ENCODE measurements at places on chromosomes 5 and 9. TPM values are rescaled to one million over a fixed set of nuclear protein-coding genes. Genes with fewer than 3 reads are reported as not detected.
A peak's percentile ranks its signal among the peaks of the same experiment; 100 is the strongest.

- DNase-seq, result no peak
Measured at GRCh38 chr9:105697871-105698270, 3.5 kb downstream of the TMEM38B start.

GRCh38 chr5:82019342-82020138 is 47.7 kb downstream of the ATG10 start:
- DNase-seq, result no peak

GRCh38 chr5:91875196-91875779 is 492.2 kb upstream of the ARRDC3 start:
- no peak for DNase-seq

DNA sequence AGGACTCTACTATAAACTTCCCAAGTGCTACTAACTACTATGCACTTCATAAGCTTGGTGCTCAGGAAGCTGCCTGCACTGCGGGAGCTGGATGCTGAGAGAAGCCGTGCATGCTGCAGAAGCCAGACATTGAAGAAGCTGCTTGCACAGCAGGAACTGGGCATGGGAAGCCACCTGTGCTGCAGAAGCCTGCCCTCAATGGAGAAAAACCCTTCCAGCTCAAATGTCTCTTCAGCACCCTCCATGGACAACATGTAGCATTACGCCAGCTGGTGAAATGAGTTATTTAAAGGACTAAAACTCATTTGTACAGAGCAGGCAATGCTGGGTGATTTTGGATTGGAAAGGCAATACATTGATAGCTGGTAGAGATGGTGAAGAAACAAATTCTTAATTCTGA is 247.2 kb downstream of the KIF4B start:
- DNase-seq, result no peak

- DNase-seq, result no peak
Measured at GRCh38 chr5:3994628-3995027, 399.0 kb downstream of the IRX1 start.

GRCh38 chr9:27412081-27412480 is 112.0 kb upstream of the IFNK start:
- DNase-seq, result no peak

DNA sequence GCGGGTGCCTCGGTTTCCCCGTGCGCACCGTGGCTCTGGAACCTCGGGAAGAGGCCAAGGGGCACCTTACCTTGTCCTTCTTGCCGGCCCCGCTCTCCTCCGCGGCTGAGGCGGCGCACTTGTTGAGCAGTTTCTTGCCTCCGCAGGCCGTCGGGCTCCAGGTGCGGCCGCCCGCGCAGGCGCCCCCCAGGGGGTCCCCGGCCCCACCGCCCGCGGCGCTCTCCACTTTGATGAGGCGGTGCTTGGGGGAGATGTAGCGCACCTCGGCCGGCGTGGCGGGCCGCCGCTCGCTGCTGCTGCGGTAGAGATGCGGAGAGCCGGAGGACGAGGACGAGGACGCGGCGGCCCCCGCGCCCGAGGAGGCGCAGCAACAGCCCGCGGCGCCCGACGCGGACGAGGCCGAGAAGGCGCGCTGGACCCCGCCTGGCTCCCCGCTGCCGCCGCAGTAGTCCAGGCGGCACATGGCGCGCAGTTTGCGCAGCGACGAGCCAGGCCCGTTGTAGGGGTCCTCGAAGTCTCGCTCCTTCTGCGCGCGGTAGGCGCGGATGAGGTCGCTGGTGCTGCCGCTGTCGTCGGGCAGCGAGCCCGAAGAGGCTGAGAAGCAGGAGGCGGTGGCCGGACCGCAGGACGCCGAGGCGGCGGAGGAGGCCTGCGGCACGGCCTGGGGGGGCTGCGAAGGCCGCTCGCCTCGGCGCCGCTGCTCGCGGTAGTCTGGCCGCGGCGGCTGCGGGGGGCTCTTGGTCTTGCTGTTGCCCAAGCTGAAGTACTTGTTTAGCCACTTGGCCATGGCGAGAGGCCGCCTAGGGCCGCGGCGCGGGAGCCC is 957 bp downstream of the SHB start:
- DNase-seq, result no peak

GRCh38 chr9:36402536-36402935 is 2.5 kb upstream of the RNF38 start:
- DNase-seq, result no peak

DNA sequence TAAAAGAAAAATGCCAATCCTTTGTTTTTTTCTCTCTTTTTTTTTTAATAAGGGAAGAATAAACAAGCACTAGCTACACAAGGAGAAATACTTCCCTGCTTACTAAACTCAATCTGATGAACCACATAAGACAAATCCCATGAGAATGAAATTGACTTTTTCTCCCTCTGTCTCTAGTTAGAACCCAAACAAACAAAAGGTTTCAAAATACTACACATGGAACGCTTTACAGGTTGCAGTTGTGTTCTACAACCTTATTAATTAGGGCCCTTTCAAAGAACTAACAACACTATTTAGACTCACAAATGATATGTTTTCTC is 124.5 kb downstream of the PDE4D start:
- no peak for DNase-seq

DNA sequence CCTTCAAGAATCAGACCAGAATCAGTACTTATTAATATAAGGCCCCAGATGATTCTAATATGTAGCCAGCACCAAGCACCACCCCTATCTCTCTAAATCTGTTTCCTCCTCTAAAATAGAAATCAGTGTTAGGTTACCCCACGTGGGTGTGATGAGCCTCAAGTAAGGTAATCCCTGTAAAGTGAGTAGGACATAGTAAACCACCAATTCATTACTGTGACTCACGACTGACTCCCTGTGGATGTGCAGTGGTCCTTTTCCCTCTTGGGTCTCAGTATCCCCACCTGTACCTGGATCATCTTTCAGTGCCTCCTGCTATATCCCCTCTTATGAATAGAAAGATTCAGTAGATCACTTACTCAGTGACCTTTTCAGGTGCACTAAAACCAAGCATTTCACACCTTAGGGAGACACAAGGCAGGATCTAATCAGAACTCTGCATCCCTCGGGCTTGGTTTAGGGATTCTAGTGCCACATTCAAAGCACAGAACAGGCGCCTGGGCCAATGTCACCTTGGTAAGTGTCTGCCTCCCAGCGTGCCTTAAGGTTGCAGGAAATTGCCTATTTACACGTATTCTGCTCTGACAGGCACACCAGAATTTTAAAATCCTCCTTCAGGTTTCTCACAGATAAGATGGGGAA is 12.2 kb upstream of the ALDH1B1 start:
- no peak for DNase-seq

DNA sequence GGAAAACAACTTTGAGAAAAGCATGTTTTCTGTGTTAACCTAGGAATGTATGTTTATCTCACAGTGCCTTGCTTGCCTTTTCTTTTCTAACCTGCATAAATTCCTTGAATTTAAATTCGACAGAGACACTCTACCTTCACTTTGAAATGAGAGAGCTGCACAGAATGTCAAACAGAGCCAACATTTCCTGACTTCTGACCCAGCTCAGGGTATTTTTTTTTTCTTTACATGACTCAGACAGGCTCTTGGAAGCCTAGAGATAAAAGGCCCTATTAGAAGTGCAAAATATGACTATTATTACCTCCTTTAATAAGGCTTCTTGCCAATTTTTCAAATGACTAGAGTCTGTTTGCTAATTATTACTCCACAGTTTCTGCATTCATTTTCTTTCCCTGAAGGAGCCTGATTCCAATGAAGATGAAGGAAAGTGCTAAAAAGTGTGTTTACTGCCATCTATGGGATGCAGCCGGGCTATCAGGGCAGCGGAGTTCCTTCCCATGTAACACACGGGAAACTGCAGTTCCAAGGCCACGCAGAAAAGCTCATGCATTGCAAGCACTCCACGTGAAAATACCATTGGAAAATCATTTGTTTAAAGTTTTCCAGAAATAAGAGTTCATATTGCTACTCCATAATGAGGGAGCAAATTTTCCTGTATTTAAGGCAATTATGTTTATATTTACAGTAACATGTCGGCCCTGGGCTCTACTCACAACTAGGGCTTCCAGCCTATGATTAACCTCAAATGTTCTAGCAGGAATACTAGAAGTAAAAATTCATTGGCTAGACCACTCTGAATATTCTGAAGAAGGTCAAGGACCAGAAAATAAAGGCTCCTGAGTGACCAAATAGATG is 485.6 kb downstream of the ZSWIM6 start:
- no peak for DNase-seq

GRCh38 chr5:139903450-139903794 is 107.8 kb downstream of the PSD2 start:
- DNase-seq, result no peak

DNA sequence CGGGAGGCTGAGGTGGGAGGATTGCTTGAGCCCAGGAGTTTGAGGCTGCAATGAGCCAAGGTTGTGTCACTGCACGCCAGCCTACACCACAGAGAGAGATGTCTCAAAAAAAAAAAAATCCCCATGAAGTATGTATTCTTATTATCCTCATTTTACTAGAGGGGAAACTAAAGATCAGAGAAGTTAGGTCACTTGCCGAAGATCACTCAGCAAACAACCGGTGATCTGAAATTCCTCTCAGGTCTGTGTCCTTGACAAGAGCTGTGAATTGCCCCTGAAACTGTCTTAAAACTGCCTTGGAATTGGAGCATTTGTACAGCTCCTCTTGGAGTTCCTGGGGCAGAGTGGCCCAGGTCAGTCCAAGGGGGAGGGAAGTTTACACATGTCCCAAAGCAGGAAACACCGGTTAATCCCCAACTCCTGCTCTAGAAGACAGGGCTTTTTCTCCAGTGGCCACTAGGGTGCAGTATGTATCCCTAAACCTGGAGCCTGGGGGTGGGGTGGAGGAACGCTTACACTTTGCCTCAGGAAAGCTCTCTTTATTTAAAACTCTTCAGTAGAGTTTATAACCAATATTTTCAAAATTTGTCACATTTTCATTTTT is 27.6 kb downstream of the AQP7 start:
- DNase-seq, result peak; percentile 56

DNA sequence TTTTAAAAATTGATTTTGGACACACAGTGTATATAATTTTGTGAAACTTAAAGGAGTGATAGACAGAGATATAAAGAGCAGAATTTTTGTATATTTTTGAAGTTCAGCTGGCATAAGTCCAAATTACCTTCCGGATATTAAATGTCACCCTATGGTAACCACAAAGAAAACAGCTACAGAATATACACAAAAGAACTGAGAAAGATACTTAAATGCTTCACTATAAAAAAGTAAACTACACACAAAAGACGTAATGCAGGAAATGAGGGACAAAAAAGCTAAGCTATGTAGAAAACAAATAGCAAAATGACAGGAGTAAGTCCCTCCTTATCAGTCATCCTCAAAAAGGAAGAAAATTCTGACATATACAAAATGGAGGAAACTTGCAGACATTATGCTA is 29.4 kb downstream of the HACD4 start:
- no peak for DNase-seq

ROPN1L gene
- 2.2 TPM for total RNA-seq

MYORG gene
- 12.1 TPM for total RNA-seq

GARIN3 gene
- total RNA-seq, result not detected

PCDHB7 gene
- 0.94 TPM for total RNA-seq

SHOC1 gene
- not detected for total RNA-seq

Data from omental fat pad (tissue), 4 donors.